ENCODE measurements at places on chromosomes 12 and 14. TPM values are rescaled to one million over a fixed set of nuclear protein-coding genes. Genes with fewer than 3 reads are reported as not detected.
A peak's percentile ranks its signal among the peaks of the same experiment; 100 is the strongest.

CEBPE gene
- total RNA-seq, result not detected

B4GALNT1 gene
- 77.3 TPM for total RNA-seq

ZDHHC22 gene
- total RNA-seq, result not detected

FAM186B gene
- total RNA-seq, result 3.8 TPM

CLEC4C gene
- total RNA-seq, result not detected

ASCL1 gene
- not detected for total RNA-seq

KERA gene
- not detected for total RNA-seq

RARG gene
- total RNA-seq, result 24.2 TPM

AREL1 gene
- total RNA-seq, result 25.8 TPM

CDKN3 gene
- 180 TPM for total RNA-seq

PLCZ1 gene
- not detected for total RNA-seq

LIN7A gene
- 1.2 TPM for total RNA-seq

COQ10A gene
- 4.5 TPM for total RNA-seq

LRP1-AS gene
- total RNA-seq, result not detected

- DNase-seq, result peak; percentile 53
Measured at GRCh38 chr12:54596526-54596946, 8.1 kb upstream of the PPP1R1A start.

DNA sequence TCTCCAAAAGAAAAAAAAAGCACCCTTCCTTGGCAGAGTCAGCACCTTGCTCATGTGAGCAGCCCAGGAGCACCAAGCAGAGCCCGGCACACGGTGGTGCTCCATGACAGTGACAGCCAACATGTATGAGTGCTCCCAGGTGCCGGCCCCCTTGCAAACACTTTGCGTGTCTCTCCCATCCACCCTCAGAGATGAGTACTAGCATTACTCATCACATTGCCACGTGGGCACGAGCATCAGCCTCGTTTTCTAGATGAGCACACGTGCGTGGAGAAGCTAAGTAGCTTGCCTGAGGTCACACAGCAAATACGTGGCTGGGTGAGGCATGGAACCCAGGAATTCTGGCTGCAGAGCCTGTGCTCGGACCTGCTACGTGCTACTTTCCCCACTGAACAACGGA is 177.9 kb upstream of the PRMT8 start:
- DNase-seq, result peak; percentile 35

- no peak for DNase-seq
Measured at GRCh38 chr14:70571139-70571538, 29.3 kb downstream of the MED6 start.

DNA sequence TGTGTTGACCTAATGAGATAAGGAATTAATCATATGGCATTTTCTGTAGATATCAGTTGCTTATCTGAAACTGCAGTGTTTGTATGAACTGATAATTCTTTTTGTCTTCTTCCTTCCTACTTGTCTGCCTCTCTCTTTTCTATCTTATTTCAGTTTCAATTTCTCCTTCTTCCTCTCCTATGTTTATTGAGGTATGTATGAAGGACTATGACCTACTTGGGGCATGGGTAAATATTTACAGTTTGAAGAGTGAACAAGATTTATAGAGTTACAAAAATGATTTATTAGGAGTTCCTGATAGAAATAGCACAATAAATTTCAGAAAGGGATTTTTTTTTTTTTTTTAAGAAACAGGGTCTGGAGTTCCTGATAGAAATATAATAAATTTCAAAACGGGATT is 88.7 kb upstream of the MUCL1 start:
- no peak for DNase-seq

GRCh38 chr12:48358937-48359513 is 8.3 kb upstream of the ZNF641 start:
- DNase-seq, result no peak

DNA sequence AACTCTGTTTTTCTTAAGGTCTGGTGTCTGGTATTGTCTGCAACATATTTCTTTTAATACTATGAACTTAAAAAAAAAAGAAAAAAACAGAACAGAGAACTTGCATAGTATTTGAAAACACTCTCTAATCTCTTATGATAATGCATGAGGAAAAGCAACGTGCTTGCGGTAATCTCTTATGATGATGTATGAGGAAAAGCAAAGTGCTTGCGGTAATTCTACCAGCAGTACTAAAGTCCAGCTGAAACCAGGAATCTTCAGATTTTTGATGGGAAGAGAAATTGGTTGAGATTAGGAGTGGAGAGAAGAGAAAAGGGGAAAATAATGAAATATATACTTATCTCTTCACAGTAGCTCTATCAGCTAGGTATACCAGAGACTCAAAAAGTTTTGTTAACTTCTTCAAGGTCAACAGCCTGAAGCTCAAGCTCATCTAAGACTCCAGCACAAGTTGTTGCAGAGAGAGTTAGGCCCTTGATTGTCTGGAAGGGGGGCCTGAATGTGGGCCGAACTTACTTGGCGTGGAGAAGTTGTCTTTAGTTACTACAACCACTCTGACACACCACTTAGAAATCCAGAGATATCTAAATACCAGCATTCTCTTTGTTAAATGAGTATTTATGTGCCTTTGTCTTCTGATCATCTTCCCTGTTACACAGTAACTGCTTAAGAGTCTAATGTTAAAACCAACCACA is 240.4 kb downstream of the PRKD1 start:
- no peak for DNase-seq

DNA sequence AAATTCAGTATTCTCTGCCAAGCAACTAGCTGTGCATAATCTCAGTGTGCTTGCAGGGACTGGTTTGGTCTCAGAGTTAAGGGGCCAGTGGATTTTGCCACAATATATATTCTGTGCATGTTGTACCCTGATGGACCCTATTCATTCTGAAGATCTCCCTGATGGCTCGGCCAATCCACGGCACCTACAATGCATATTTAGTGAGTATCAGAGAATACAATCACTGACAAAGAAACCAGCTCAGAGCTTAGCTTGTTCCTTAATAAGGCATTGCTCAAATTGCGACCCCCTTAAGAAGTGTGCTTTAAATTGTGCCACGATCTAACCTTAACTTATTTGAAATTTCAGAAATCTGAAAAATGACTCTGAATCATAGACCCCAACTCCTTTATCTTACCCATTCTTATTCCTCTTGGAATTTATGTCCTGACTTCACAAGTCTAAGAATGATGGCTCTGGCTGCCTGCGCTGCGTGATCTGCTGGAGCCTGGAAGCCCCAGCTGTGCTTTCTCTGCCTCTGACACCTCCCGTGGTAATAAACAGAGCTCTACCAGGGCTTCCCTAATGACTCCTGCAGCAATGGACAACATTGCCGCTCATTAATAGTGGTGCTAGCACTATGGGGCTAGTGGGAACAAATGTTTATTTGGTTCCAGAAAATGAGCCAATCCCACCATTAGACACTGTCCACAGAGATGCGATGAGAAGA is 9.0 kb upstream of the DCAF4 start:
- no peak for DNase-seq

DNA sequence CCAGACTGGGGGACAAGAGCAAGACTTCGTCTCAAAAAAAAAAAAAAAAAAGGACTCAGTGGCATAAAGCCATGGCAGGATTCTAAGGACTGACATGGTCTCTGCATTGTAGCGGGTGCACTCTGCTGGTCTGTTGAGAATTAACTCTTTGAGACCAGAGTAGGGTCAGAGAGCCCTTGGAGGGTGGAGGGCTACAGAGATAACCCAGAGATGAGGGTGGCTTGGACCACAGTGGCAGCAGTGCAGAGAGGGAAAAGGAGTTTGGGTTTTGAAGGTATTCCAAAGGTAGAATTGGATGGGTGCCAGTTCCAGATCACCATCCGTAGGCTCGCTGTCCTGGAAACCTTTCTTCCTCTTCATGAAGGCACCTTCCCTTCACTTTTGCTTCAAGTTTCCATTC is 14.3 kb upstream of the DYNC1H1 start:
- no peak for DNase-seq

- DNase-seq, result no peak
Measured at GRCh38 chr14:89391123-89391522, 25.9 kb downstream of the FOXN3 start.

DNA sequence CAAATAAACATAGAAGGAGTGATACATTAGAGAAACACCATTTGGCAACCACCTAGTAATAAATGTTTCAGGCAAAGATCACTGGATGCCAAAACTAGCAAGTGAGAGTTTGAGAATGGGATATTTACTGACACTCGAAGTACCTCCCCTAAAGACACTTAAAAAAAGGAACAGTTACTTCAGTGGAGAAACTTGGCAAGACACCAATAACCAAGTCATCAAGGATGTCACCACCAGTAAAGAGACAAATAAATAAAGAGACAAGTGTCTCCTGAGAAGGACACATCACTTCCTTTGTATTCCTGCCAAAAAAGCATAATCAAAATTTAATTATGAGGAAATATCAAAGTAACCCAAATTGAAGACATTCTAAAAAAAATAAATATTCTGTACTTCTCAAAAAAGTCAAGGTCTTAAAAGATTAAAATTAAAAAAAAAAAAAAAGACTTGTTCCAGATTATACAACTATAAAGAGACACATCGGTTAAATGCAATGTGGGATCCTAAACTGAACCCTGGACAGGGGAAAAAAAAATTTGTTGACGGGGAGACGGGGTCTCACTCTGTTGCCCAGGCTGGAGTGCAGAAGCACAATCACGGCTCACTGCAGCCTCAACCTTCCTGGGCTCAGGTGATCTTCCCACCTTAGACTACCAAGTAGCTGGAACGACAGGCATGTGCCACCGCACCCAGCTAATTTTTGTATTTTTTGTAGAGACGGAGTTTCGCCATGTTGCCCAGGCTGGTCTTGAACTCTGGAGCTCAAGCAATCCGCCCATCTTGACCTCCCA is 26.4 kb downstream of the TM7SF3 start:
- DNase-seq, result no peak

- peak; percentile 21 for DNase-seq
Measured at GRCh38 chr12:116591855-116592637, 32.9 kb downstream of the MAP1LC3B2 start.

DNA sequence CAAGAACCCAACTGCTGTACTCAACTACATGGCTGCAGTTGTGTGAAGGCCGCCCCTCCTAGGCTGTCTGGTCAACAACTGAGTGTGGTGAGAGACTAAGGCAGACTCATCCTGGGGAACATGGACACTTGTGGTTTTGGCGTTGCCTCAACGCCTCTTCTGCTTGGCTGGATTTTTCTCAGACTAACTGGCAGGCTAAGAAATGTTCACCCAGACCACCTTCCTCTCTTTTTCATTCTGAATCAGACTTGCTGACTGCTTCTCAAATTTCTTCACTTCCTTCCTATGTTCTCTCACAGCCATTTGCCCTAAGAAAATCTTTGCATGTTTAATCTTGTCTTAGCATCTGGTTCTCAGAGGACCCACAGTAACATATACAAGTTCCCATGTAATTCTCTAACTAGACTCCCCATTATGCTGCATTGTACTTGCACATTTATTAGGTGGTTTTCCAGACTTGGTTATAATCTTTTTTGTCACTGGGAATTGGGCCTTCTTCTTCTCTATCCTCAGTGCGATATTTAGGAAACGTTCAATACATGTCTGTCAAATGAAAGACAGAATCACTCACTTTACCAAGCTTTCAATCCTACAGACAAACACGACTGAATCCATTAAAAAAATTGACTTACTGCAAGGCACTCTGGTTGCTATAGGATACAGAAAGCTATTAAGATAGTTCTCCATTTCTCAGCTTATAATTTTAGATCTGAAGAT is 327.6 kb downstream of the CCER1 start:
- DNase-seq, result no peak

DNA sequence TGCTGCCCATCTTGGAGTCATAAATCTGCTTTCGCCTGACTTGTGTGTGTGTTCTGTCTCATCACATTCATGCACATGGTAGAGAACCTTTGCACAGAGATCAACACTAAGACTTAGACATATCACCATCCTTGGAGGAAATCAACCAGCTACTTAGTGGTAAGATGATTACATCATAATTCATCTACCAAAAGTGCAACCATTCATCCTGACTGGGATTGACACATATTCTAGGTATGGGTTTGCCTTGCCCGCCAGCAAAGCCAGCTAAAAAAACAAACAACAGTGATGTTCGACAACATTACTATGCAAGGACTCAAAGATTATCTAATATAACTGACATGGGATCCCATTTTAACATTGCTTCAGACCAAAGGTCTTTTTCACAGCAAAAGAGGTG is 228.7 kb downstream of the NUAK1 start:
- no peak for DNase-seq

- DNase-seq, result peak; percentile 87
Measured at GRCh38 chr14:52131640-52132320, 62.9 kb upstream of the NID2 start.

GRCh38 chr14:93967637-93968250 is 8.6 kb downstream of the ASB2 start:
- no peak for DNase-seq

DNA sequence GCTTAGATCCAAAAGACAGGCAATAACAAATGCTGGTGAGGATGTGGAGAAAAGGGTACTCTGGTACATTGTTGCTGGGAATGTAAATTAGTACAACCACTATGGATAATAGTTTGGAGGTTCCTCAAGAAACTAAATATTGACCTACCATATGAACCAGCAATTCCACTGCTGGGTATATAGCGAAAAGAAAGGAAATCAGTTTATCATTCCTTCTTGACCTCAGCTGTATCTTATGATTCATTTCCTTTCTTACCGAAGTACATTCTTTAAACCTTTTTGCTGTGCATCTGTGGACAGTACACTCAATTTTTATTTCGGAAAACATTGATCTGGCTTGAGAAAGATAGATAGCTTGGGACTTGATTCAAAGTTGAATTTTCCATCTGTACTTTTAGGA is 183.2 kb upstream of the LRFN5 start:
- DNase-seq, result no peak

DNA sequence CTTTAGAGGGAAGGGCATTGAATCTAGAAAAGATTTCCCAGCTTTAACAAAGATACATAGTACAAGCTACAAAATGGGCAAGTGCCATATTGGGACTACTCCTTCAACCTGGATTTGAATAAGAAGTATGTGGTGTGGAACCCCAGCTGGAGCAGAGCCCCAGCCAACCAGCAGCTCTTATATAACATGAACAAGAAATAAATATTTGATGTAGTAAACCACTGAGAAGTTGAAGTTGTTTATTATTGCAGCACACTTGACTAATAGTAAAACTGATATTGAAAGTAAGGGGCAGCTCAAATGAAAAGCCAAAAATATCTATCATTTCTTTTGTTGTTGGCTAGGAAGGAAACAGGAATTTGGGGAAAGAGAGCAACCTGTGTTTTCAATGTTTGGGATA is 701.8 kb downstream of the TMTC2 start:
- DNase-seq, result no peak

DNA sequence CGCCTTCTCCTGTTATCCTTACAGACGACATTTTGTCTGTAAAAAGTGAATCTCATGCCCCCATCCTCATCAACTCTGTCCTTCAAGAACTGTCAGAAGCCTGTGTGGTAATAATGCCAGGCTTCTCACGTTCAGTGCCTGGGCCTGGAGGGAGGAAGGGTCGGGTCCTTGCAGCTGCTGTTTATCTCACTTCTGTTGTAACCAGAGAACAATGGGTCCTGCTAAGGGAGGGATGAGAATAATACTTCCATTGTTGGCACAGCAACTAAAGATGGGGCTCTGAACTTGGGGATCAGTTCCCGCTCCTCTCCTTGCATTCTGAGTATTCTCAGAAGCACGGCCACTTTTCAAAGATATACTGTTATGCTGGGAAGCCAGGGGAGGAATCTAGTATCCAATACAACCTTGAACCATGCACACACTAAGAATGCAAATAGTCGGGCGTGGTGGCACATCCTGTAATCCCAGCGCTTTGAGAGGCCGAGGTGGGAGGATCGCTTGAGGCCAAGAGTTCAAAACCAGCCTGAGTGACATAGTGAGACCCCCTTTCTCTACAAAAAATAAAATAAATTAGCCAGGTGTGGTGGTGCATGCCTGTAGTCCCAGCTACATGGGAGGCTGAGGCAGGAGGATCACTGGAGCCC is 38.8 kb upstream of the NINJ2 start:
- no peak for DNase-seq
